ENCODE measurements at places on chromosomes 16 and 17.

DNA sequence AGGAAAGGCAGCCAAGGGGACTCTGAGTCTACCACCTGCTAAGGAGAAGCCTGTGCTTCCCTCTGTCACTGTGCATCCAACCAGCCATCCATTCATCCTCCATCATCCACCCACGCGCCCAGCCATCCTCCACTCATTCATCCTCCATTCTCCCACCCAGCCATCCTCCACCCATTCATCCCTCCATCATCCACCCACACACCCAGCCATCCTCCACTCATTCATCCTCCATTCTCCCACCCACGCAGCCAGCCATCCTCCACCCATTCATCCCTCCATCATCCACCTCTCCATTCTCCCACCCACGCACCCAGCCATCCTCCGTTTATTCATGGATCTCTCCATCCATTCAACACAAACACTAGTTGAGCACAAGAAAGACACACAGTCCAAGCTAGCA is 74.1 kb downstream of the COG7 start:
- DNase-seq: no peak

GRCh38 chr16:65934443-65934842 is 432.0 kb upstream of the CDH5 start:
- DNase-seq: no peak

DNA sequence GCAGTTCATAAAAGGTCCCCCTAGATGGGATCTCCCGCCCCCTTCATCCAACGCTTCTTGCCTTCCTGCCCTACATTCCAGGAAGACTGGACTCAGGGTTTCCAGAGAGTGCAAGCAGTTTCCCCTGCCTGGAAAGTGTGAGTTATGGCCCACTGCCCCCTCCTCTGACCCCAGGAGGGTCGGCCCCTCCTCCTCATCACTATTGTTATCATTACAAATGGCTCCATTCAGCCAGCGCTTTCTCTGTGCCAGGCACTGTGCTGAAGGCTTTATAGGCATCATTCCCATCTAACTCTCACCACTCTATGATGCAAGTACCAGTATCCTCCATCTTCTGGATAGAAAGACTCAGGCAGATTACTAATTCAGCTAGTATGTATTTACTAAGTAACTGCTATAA is 90.7 kb downstream of the USP31 start:
- DNase-seq: no peak

DNA sequence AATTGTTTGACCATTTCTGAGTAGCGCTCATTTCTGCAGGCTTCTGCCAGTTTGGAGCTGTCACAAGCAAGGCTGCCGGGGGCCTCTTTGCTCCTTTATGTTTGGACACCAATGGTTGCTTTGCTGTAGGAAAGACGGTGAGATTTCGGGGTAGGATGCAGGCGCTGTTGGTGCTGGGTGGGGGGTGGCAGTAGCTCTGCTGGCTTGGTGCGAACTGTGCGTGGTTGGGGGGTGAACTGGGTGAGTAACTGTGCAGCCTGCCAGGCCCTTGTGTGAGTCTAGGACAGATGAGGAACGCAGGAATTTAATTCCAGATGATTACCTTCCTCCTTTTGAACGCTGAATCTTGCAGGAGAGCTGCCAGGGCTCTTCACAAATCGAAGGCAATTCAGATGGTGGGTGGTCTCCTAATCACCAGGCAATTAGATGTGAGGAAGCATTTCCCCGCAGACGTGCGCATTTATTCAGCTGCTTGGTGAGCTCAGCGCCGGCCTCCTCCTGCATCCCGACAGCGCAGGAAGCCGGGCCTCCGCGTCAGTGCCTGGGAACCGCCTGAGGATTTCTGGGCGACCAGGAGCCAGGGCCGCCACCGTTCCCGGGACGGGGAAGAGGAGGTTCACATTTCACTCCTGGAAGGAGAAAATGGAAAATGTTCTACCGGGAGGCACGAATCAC is 154.4 kb downstream of the FOXL1 start:
- DNase-seq: peak; percentile 34

GRCh38 chr16:82845116-82845515 is 218.3 kb downstream of the CDH13 start:
- no peak for DNase-seq

DNA sequence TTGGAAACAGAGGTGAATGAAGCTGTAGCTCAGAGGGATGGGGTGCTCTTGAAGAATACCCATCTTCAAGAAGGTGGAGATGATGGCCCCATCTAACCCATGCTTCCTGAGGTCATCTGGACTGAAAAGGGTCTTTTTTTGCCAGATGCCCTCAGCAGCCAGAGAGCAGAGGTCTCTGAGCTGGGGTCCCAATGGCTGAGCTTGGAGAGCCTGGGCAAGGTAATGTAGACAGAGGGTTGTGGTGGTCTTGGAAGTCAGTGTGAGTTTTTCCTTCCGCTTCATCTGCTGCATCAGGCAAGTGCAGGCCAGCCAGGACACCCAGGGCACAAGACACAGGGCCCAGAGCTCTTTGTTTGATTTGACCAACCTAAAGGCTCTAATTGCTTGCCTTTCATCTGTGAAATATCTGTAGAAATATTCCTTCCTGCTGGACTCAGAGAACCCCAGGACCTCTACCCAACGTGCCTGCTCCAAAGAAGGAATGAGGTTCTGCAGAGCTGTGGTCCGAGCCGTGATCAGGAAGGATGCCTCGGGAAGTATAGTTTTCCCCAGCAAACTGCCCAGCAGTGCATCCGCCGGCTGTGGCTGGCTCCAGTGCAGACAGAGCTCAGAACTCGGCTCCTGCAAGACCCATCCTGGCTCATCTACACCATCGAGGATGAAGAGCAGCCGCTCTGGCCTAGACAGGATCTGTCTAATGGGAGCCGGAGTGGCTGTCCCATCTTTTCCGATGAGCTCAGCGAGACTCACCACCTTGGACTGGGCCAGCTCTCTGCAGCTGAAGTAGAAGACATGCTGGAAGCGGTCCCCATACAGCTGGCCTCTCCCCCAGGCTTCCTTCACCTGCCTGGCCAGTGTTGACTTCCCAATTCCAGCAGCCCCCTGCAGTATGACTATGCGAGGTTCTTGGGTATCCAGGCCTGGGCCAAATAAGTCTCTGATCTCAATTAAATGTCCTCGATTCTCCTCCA is 25.2 kb downstream of the NLRP1 start:
- no peak for DNase-seq

- no peak for DNase-seq
Measured at GRCh38 chr16:51834794-51835193, 683.7 kb upstream of the SALL1 start.

DNA sequence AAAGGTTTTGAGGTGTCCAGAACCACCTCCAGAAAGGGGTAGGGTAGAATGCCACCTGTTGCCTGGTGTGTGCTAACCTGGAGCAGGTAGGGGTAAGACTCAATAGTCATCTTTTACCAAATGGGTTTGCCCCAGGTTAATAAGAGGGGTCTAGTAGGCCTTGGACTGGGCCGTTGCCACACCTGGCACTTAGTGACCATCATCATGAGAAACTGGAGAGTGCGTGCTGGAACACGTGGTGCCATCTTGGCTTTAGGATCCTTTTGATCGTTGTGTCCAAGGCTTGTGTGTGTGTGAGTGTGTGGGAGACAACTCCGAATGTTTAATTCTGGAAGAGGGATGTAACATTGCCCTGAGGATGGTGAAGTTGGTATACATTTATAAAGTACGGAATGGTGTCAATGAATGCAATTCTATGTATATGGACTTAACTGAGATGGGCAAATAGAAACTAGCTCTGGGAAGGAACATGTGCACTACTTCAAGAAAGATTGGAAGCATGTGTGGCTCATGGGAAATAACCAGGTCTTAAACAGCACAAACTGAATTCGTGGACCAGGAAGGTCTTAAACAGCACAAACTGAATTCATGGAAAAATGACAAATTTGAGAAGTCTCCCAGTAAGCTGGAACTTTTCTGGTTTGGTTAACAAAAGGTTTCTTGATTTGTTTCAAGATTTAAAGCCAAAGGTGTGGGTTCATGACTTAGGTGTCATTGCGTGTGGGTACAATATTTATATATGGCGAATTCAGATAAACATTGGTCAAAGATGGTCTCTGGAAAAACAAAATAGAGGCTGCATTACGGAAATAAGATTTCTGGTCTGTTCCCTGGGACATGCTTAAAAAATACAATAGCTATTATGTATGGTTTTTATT is 7.2 kb downstream of the FUS start:
- DNase-seq: no peak

GRCh38 chr17:45246861-45247428 is 14.9 kb downstream of the SPATA32 start:
- no peak for DNase-seq

GRCh38 chr16:30009990-30010843 is 610 bp downstream of the DOC2A start:
- DNase-seq: no peak

- DNase-seq: no peak
Measured at GRCh38 chr17:83065660-83066542, 13.5 kb upstream of the METRNL start.

- no peak for DNase-seq
Measured at GRCh38 chr17:75110234-75110937, 617 bp downstream of the ARMC7 start.

GRCh38 chr17:49548506-49549310 is 27.0 kb upstream of the NXPH3 start:
- DNase-seq: peak; percentile 58

DNA sequence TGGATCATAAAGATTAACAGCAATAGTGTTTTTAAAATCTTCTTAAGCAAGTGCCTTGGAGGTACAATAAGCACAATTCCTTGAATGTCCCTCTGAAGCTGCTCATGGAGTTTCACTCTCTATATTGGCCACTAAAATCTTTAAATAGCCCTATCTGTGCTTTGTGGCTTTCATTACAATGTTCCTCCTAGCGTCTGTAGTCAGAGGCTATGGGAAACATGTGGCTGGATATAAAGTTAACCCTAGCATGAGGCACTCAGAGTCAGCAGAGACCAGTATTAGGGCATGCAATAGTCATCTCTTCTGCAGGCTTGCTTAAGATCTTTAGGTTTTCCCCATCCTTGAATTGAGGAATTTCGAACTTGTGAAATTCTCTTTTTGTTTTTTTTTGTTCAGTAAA is 668.2 kb downstream of the CDH11 start:
- no peak for DNase-seq

- DNase-seq: no peak
Measured at GRCh38 chr17:35537601-35538141, at the start of gene SLFN12L. TSS of gene SLFN12L (minus strand) at chr17:35537678. CDS start at chr17:35522364, 15,314 bp downstream.

DNA sequence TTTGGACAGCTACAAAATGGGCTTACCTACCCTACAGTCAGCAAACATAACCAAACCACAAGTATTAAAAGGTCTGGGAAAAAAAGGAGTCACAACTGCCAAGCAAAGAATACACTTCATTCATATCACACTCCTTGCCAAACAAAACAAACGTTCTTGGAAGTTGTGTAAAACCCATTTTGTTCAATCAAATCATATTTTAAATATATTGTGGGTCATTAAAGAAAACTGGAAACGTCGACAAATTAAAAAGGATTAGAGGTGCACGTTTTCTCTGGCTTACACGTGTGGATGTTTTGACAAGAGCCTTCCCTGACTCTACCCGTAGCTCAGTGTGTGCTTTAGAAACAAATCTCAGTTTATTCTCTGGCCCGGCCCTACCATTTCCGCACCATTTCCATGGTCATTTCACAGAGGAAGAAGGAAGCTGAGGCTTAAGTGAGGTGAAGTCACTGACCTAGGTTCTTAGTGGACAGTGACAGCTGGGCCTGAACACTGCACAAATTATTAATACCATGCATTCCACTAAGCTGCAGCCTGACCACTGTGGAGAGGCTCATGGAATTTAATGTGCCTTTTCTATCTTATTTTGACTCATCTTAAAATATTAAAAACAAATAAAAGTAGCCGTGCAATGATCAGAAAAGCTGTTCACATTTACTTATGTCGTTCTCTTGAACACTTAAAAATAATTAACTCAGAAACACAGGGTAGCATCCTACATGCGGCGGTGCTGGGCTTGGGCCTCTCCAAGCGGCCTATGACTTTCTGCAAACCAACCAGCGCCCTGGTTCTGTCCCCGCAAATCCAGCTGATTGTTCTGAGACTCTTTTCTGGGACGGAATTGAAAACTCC is 968 bp downstream of the CEP112 start:
- peak; percentile 72 for DNase-seq

- no peak for DNase-seq
Measured at GRCh38 chr17:79842656-79843473, 3.6 kb upstream of the CBX4 start.

DNA sequence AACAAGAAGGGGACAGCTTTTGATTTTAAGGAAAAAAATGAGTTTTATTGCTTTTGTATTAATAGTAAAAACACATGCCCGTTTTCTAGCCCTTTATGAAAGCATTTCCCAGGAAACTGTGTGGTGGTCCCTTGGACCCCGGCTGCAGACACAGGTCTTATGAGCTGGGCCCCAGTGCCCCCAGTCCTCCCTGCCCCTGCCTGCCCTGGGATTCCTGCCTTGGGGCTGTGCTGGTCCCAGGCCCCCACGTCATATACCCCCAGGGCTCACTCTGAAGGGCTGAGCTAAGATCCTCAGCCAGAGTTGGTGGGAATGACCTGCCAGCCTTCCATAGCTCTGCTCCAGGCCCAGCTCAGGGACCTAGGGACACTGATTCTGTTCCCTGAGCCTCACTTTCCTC is 30.8 kb downstream of the GINS2 start:
- no peak for DNase-seq

DNA sequence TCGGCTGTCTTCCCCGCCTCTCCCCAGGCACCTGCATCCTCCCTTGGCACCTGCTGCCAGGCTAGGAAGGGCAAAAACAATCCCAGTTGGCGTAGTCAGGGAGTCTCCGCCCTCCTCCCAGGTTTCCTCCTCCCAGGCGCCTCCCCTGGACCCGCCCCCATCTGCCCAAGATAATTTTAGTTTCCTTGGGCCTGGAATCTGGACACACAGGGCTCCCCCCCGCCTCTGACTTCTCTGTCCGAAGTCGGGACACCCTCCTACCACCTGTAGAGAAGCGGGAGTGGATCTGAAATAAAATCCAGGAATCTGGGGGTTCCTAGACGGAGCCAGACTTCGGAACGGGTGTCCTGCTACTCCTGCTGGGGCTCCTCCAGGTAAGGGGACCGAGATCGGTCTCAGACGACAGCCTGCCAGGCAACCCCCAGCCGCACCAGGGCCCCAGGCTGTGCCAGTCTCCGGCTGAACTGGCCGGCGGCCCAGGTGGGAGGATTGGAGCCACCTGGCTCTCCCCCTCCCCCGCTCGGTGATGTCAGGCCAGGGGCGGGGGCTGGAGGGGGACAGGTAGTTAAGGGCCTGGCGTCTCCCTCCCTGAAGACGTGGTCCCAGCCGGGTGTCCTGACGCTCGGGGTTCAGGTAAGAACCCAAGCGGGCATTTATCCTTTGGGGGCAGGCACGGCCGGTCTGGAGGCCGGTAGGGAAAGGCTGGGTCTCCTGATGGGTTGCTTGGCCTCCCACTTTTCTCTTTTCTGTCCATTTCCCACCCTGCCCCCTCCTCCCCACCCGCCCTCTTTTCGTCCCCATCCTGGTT is at the start of gene GRB7:
TSS of gene GRB7 (plus strand) at position 179 of the 808 bp plus-strand sequence. CDS start 4,364 bp downstream, outside the sequence.
- no peak for DNase-seq

Data from fibroblast of pulmonary artery (primary cell).